ENCODE measurements at places on chromosomes 7 and 10. TPM values are rescaled to one million over a fixed set of nuclear protein-coding genes. Genes with fewer than 3 reads are reported as not detected.

The UCN3 gene
- not detected for total RNA-seq

The PON1 gene
- total RNA-seq = 37.4 TPM

The NPC1L1 gene
- 20.6 TPM for total RNA-seq

The MRLN gene
- total RNA-seq = not detected

The H2BK1 gene
- total RNA-seq = not detected

The PPP1R9A gene
- 25.7 TPM for total RNA-seq

The CCL24 gene
- not detected for total RNA-seq

The AEBP1 gene
- 26.7 TPM for total RNA-seq

The BCL7B gene
- total RNA-seq = 34.5 TPM

GRCh38 chr7:1314908-1315450, 82.3 kb downstream of the UNCX start:
- no peaks in the 10 kb centered on the region for H3K4me1 ChIP-seq
- H3K27ac ChIP-seq = no peak overlapping the region
- H3K36me3 ChIP-seq = no peaks in the 10 kb centered on the region
- DNase-seq = no peak
- H3K27me3 ChIP-seq = no peaks in the 10 kb centered on the region

DNA sequence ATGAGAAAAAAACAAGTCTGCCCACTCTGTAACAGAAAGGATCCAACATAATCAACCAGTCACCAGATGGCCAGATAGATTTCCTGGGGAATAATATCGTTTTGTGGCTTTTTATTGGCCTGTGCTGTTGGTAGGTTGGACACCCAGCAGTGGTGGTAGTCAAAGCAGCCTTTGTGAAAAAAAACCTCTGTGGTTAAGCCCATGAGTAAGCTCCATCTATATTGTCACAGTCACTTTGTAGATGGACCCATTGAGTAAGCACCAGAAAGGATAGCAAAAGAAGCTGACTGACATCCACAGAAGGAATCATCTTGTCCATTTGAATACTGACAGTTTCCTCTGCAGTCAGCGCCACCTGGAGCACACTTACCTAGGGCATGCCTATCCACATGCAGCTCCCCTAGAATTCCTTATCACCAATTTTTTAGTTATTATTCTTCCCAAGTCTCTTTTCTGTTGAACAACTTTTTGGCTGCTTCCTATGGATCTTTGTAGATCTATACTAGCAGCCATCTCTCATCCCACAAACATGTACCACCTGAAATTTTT, 96.9 kb downstream of the IQUB start:
- H3K27ac ChIP-seq = no peak overlapping the region
- no peaks in the 10 kb centered on the region for H3K4me1 ChIP-seq
- DNase-seq = no peak
- H3K36me3 ChIP-seq = no peaks in the 10 kb centered on the region

DNA sequence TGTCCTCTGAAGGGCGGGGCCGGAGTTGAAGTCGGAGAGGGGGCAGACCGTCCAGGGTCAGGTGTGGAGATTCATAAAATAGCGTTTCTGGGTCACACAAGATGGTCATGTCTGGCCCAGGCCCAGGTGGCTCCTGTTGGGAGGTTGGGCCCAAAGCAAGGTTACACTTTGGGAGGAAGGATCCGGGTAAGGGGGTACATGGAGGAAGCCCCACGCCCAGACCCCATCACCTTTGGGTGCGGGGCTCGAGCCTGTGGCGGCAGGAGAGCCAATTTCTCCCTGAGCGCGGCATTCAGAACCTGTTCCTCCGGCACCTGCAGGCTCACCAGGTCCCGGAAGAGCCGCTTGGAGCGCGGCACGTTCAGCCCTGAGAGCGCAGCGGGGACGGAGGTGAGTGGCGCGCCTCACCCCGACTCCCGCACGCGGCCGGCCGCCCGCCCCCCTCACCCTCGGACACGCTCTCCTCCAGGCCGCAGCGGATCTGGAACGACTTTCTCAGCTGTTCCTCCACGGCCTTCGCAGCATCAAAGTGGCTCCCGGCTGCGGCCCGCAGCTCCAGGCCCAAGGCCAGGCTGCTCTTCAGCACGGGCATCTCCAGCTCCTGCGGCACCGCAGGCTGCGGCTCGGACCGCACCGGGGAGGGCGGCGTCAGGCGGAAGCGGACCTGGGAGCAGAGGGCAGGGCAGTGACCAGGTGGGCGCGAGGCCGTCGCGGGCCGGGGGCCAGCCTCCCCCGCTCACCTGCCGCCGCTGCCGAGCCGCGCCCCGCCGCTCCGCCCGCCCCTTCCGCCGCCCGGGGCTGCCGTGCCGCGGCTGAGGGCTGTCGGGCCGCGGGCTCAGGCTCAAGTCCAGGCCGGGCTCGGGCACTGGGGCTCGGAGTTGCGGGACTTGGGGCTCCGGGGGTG, 644 bp downstream of the PPP1R35 start:
- peak overlapping the region; percentile 42 for H3K4me3 ChIP-seq
- peaks cover 32% of the 10 kb centered on the region for H3K4me1 ChIP-seq
- no peaks in the 10 kb centered on the region for H3K27me3 ChIP-seq

- no peaks in the 10 kb centered on the region for H3K4me1 ChIP-seq
- no peak for DNase-seq
- H3K36me3 ChIP-seq = no peaks in the 10 kb centered on the region
- no peaks in the 10 kb centered on the region for H3K27me3 ChIP-seq
- H3K27ac ChIP-seq = no peak overlapping the region
- H3K4me3 ChIP-seq = no peak overlapping the region
These were observed 33.4 kb downstream of the ELFN1 start for GRCh38 chr7:1703441-1703840.

DNA sequence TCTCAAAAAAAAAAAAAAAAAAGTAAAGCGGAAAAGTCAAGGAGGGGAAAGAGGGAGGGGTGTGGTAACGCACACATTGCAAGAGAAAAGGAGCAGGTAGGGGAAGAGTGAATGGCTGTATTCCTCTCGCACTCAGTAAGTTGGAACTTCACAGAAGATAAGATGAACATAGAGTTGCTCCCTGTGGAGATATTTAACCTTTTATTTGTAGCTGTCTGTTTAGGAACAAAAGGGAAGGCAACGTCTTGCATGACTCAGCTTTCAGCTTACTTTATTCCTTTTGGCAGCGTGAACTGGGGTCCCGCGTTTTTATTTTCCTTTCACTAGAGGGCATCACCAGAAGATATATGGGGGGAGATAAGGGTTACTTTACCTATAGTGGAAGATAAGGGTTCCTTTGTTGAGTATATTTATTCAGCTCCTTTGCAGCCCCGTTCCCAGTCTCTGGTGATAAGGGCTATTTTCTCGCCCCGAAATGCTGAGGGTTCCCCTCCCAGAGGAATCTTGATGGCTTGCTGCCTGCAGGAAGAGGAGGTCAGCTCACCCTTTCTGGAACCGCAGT, 78.5 kb downstream of the APBB1IP start:
- no peaks in the 10 kb centered on the region for H3K4me1 ChIP-seq
- H3K27me3 ChIP-seq = no peaks in the 10 kb centered on the region
- no peak overlapping the region for H3K27ac ChIP-seq
- H3K4me3 ChIP-seq = no peak overlapping the region
- peak; percentile 18 for DNase-seq
- no peaks in the 10 kb centered on the region for H3K36me3 ChIP-seq

Data from hepatocyte (in vitro differentiated cells).